ENCODE measurements at places on chromosomes 16 and 17.

DNA sequence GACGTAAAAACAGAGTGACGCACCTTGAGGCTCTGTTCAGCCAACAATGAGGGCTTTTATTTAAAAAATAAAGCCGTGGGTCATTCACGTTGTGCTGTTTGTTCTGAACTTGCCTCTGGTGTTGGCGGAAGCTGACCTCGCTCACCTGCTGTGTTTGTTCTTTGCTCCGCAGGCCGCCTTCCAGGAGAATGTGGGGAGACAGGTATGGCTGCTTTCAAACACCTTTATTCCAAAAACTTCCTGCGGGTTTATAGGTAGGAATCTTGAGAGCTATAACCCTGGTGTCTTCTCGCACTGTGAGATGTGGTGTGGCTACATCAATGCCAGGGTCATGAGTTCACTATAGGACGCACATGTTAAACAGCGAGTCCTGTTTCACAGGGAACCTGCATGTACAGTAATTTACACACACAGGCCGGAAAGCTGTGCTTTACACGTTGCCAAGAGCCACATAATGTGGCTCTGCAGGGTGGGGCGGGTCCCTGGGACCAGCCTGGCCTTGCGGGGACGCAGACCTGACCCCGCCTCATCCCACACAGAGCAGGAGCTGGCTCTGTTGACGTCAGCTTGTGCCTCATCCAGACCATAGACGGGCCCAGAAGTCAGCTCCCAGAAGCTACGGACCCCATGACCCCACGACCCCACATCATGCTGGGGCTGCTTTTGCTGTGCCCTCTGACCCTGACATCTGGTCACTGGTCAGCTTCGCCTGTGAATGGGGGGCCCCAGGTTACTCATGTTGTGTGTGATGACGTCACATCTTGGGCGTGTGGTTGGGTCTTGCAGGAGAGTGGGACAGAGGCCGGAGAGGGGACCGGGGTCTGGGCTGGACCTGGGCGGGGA, 49.9 kb upstream of the ZNF750 start:
- no peak for DNase-seq

DNA sequence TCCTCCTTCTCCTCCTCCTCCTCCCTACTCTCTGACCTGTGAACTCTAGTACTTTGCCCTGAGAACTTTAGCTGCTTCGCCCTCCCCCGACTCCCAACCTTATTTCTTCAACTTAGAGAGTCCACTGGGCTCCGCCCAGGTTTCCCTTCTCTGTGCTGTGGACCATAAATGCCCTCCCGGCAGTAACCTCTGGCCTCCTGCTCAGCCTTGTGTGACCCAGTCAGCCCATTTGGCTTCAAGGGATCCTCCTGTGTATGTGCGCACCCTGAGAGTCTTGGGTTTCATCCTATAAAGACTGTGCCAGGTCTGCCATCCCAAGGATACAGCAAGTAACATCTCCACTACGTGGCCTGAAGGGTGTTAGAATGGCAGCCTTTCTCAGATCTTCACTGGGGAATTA, 275.6 kb upstream of the C16orf82 start:
- DNase-seq, result no peak

DNA sequence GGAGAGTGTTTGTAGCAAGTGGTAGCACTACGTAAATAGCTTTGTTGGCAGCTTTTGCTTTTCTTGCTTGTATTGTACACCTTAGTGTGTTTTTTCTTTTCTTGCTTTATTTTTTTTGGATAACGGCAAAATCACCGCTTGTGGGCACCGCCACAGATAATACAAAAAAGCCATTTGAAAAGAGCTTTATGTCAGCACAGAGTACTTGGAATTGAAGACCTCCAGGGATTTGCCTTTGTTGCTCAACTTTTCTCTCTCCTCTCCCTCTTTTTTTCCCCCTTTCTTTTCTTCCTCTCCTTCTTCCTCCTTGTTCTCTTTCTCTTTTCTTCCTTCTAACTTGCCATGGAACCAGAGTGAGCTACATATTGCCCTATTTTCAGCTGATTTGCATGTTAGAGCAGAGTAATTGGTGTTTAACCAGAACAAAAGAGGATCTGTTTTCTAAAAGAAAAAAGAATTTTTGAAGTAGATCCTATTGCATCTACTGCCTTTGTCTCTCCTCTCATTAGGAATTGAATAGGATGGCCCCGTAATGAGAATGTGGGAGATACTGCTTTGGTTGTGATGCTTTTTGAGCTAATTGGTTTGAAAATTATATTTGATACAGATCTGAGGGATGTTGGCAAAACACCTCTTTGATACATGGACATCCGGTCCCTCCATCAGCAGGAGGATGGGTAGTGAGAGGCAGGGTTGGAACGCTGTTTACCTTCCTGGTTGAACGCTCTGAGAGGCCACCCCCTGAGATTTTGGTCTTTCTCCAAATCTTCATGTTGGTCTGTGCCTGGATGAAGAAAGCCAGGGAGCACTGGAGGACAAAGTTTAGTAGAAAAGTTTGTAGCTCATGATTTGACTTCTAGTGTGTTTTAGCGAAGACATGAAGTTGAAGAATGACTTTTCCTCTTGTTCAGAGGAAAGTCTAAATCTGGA, 85.6 kb downstream of the MSI2 start:
- DNase-seq, result no peak

DNA sequence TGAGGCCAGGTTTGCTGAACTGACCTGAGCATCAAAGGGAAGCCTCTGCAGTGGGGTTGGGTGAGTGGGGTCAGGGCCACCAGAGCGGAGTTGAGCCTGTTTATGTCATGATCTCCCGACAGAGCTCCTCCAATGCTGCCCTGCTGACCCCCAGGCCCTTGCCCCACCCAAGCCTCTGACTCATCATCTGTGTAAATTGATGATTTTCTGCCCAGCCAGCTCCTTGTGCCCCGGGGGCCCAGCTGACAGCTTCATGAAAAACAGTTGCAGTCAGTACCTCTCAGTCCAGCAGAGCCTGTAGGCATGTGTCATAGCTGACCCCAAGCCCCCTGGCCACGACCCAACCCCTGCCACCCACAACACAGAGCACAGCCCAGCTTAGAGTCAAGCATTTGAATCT, 134.9 kb downstream of the CCT6B start:
- no peak for DNase-seq

DNA sequence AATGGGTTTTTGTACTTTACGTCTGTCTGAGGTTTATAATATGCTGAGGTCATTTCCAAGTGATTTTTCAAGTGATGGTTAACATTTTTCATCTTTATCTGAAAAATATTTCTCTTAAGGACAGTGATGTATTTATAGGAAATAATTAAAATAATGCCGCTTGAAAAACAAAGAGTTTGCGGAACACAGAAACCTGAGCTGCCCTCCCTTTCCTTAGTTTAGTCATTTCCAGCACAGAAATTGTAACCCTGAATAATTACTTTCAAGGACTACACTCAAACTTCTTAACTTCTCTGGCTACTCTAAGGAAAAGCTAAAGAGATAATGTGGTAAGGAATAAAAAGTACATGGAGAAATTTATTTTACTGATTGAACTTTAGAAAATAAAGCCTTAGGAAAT, 54.6 kb downstream of the MRTFB start:
- no peak for DNase-seq

DNA sequence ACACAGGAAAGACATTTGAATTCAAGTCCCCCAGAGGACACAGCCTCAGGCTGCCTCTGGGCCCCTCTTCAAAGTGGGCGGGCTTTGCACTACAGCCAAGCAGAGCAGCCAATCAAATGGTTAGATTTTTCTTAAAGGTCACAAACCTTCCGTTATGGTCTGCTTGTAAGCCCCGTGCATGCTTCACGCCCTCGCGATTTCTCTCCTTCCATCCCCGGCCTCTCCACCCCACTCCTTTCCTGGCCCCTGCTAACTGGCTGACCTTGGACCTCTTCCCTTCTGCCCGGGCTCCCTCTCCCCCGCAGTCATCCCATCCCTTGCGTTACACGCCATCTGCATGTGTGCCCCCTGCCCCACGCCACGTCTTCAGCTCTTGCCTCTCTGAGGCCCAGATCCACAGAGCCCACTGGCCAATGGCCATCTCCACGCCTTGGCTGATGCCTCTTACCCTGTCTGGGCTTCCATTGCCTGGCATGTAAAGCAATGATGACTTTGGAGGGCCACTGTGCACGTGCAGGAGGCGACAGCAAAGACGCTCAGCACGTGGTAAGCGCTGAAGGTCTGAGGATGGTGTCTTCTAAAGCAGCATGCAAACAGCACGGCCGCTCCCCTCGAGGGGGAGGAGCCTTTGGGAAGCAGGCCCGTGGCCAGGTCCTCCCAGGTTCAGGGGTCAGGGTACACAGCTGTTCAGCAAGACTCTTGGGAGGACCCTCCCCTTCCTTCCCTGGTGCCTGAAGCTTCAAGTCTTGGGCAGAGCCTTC, 86.8 kb downstream of the ZDHHC7 start:
- no peak for DNase-seq

DNA sequence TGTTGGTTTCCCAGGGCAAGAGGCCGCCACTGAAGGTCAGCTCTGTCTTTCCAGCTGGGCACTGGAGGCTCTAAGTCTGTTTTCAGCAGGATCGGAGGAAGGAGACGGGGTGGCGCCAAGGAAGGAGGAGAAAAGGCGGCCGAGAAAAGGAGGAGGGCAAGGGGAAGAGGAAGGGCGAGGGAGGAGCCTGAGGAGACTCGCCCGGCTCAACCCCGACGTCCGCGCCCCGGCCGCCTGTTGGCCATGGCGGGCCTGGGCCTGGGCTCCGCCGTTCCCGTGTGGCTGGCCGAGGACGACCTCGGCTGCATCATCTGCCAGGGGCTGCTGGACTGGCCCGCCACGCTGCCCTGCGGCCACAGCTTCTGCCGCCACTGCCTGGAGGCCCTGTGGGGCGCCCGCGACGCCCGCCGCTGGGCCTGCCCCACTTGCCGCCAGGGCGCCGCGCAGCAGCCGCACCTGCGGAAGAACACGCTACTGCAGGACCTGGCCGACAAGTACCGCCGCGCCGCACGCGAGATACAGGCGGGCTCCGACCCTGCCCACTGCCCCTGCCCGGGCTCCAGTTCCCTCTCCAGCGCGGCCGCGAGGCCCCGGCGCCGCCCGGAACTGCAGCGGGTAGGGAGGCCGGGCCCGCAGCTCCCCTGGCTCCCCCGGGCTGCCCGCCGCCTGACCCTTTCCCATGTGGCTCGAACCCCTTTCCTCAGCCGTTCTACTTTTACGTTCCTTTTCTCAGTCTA, at the start of gene RNF135:
TSS of gene RNF135 (plus strand) at position 209 of the 737 bp plus-strand sequence. CDS start at position 244, 35 bp downstream.
- peak; percentile 66 for DNase-seq

- no peak for DNase-seq
Observed at GRCh38 chr17:11240841-11241610, at the start of gene SHISA6. TSS of gene SHISA6 (plus strand) at chr17:11241213.

GRCh38 chr17:16953347-16953746, 18.6 kb downstream of the TNFRSF13B start:
- DNase-seq, result no peak

DNA sequence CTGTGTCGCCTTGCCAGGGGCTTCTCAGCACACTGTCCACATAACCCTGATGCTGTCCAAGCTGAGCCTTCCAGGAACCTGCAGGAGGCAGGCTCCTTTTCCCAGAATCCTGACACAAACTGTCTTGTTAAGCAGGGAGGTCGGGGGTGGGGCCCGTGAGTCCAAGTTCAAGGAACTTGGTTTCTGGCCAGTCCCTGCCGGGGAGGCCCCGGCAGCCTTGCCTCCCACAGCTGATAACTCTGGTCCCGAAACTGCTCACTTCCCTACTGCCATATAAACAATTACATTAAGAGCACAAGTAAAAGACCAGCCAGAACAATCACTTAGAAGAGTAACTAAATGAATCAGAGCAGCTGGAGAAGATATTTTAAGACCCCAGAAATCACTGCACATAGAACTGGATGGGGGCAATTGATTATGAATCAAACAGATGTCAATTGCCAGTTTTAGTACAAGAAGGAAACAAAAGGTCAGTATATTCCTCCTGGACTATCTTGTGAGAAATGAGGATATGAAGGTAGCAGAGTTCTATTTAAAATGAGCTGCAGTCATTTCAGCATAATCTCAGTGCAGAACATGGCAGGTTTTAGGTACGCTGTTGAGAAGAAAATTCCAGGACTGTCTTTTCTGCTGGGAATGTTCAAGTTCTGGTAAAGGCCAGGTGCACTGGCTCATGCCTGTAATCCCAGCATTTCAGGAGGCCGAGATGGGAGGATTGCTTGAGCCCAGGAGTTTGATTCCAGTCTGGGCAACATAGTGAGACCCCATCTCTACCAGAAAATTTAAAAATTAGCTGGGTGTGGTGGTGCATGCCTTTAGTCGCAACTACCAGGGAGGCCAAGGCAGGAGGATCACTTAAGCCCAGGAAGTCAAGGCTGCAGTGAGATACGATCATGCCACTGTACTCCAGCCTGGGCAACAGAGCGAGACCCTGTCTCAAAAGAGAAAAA, 169.8 kb downstream of the PITPNC1 start:
- DNase-seq, result no peak

DNA sequence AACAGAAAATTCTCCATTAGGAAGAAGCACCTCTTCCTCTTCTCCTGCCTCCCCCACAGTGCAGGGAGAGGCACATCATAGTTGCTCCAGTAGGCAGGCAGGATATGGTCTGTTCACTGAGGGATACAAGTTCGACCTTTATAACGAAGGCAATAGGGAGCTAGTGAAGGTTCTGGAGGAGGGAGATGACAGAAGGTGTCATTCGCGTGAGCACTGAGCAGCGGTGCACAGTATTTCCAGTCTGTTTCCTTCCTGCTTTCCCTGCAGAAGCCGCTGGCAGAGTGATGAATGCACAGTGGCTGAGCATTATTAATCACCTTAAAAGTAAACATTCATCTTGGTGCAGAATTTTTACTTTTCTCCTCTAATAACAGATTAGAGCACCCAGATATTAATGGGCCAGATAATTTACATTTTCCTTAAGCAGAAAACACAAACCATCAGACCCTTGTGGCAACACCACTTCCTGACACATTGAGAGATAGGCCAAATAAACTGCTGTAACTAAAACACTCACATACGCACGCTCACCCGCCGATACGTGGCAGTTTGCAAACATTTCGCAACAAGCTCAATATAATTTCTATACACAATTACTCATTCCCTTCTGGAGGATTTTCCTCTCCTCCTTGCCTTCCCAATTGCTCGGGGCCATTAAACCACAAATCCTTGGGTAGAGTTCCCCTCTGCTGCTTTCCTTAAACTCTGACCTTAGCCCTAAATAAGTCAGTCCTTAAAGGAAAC, 69.5 kb downstream of the AIPL1 start:
- no peak for DNase-seq

DNA sequence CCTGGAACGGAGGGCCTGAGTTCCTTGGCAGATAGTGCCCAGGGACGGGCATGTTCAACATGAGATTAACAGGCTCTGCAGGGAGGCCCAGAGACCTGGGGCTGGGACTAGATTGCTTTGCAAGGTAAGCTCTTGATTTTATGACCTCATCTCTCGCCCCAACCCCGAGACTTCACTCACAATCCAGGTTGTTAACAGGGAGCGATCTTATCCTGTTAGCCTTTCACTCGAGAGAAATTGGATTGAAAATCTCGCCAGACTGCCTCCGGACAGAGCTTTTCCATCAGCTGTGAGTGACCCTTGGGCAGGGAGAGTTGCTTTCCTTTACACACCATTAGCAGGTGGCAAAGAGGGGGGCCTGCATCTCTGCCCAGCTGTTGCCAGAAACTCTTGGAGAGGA, 521.7 kb upstream of the EEF2KMT start:
- DNase-seq, result no peak
